ENCODE measurements at places on chromosomes 11 and 22.
A peak's percentile ranks its signal among the peaks of the same experiment; 100 is the strongest.

- DNase-seq: peak; percentile 40
Measured at GRCh38 chr11:73416786-73417185, 40.6 kb downstream of the RELT start.

DNA sequence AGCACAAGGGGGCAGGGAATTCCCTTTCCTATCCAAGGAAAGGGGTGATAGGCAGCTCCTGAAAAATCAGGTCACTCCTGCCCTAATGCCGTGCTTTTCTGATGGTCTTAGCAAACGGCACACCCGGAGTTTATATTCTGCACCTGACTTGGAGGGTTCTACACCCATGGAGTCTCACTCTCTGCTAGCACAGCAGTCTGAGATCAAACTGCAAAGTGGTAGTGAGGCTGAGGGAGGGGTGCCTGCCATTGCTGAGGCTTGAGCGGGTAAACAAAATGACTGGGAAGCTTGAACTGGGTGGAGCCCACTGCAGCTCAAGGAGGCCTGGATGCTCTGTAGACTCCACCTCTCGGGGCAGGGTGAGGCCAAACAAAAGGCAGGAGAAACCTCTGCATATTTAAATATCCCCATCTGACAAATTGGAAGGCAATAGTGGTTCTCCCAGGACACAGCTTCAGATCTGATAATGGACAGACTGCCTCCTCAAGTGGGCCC is 194.7 kb downstream of the OR4A47 start:
- no peak for DNase-seq

DNA sequence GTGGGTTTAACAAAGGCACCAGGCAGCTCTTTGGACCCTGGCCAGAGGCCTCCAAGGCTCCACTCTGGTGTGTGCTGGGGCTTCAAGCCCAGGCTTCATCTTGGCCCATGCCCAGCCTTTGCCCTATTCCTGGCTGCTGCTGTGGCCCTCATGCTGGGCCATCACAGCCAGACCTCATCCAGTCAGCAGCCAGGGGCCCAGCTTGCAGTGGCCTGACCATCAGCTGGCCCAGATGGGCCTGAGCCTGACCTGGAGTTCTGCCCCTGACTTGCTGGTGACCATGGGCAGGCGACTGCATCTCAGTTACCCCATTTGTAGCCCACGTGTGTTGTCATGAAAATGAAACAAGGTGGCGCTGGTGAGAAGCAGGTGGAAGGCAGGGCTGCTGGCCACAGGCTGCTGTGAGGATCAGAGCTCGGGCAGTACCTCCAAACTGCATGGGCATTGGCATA is 76.1 kb downstream of the MED15 start:
- DNase-seq: no peak

- DNase-seq: peak; percentile 42
Measured at GRCh38 chr11:65121447-65121864, 478 bp downstream of the FAU start.

GRCh38 chr11:130049328-130049771 is 20.3 kb upstream of the APLP2 start:
- DNase-seq: peak; percentile 85

DNA sequence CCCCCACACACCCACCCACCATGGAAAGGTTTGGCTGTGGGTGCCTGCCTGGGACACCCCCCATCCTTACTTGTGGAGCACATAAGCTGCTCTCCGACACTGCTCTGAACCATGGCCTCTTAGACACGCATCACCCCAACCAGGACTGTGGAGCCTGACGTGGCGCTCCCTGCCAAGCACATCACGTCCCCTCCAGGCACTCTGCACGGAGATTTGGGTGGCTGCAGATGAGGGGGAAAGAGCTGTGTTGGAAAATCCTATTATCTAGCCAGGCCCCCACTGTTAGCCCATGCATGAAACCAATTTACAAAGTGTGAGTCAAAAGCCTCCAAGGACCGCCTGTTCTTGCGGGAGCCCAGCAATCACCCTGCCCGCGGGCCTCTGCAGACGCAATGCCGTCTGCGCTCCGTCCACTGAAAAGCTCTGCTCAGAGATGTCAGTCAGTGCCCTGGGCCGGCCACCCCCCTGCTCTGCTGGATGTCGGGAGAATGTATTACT is 163.4 kb upstream of the NECTIN1 start:
- no peak for DNase-seq

DNA sequence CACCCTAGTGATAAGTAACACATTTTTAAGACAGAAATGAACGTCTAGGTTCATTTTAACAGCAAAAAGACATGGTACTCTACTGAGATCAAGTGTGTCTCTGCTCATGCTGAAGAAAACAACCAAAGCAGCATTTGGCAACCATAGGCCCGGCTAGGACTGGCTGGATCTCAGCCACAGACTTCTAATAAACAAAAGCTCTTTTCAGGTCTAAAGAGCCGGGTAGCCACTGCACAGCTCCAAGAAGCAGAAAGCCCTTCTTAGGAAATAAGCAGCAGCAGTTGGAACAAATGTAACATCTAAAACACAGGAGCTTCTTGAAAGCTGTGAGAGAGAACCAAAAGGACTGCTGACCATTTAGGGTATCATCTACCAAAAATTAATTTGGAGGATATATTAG is 37.6 kb downstream of the PITPNB start:
- no peak for DNase-seq

GRCh38 chr11:71335371-71335770 is 83.0 kb upstream of the SHANK2 start:
- DNase-seq: no peak

DNA sequence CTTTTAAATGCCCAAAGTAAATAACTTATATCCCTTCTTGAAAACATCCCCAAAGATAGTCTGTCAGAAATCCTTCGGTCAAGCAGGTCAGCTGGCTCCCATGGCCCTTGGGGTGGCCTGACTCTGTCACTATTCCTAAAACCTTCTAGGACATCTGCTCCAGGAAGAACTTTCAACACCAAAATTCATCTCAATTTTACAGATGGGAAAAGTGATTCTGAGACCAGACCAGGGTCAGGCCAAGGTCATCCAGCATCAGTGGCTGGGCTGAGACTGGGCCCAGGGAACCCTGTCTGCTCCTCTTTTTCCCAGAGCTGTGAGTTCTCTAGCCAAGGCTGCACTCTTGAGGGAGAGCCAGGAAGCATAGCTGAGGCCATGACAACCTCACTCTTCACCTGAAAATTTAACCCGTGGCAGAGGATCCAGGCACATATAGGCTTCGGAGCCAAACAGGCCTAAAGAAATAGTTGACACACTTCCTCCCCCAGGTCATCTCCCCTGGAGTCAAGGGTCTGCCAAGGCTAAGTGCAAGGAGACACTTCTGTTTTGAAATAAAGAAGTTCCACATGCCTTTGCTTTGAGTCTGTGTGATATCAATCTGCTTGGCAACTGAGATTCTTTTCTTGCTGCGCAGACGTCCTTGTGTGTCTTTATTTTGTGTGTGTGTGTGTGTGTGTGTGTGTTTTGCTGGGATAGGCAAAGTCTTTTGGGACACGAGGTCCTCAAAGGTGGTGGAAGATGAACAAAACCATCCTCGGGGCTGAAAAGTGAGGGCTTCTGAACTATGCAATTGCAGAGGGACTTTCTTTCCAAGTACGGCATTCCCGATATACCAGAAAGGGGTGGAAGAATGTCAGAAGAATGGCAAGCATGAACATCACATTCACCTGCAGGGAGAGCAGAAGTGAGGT is 16.8 kb upstream of the PRG2 start:
- no peak for DNase-seq

DNA sequence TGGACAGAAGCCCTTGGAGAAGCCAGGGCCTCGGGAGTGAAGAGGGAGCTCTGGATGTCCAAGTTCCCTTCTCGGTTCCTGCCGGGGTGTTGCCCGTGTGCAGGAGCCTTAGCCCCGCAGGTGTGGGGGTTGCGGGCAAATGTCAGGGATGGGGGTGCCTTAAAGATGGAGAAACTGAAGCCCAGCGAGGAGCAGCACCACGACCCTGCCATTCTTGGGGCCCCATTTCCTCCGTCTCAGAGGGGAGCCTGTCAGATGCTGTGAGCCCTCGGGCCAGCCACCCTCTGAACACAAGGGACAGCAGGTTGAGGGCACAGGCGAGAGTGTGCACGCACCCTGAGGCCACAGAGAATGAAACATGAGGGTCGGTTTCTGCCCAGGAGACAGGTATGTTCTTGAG is 6.3 kb downstream of the OSBPL5 start:
- DNase-seq: no peak

DNA sequence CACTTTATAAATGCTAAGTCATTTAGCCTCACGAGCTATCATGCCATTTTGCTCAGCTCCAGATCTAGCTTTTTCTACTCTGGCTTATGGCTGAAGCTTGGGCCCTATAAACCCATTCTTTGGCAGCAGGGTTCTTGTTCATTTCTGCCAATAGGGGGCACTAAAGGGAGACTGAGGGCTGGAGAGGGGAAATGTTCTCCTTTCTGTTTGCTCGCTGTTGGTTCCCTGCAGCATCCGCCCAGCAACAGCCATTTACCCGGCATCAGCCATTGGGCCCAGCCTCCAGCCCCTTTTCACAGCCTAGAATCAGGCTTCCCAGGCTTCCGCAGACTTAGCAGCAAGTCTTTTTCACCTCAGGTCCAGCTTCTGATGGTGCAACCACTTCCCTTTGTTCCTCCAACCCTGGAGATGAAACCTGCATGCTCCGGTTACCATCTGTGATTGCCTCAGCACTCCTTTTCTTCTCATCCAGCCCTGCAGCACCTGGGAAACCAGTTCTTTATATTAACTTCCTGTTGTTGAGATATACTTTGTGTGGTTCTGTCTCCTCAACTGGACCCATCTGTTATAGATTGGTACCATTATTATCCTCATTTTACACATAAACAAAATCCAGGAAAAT is 4.2 kb upstream of the ME3 start:
- DNase-seq: peak; percentile 40

- DNase-seq: no peak
Measured at GRCh38 chr11:36314434-36314767, 18.3 kb downstream of the PRR5L start.

DNA sequence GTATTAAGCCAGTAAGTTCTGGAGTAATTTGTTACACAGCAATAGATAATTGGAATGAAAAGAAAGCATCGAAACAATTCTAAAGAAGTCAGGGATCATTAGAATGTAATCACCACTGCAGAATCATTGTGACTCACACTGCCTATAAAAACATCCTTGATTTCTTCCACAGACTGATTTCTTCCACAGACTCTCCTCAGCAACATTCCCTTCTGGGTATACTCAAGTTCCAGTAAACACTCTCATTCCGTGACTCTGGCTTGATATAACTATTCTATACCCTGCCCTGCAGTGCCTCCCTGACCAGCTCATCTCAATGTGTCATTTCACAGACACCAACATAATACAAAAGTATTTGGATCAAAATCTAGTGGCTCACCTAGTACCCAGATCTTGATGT is 120.5 kb downstream of the BBOX1 start:
- DNase-seq: no peak

- DNase-seq: no peak
Measured at GRCh38 chr11:33171251-33171650, 10.0 kb upstream of the CSTF3 start.

DNA sequence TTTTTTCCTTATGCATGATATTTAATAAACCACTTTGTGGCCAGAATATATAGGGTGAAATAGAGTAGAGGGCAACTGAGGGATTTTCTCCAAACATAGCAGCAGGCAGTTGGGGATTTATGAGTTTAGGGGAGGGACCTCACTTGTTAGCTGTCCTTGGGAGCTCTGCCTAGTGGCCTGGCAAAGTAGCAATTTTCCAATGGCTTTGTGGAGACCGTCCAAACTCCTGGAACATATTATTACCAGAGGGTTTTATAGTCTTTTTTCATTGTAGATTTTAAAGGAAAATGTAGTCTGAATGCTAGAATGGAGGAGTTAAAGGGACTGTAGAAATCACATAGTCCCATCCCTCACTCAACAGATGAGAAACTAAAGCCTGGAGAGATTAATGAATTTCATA is 32.3 kb downstream of the AMOTL1 start:
- DNase-seq: no peak

DNA sequence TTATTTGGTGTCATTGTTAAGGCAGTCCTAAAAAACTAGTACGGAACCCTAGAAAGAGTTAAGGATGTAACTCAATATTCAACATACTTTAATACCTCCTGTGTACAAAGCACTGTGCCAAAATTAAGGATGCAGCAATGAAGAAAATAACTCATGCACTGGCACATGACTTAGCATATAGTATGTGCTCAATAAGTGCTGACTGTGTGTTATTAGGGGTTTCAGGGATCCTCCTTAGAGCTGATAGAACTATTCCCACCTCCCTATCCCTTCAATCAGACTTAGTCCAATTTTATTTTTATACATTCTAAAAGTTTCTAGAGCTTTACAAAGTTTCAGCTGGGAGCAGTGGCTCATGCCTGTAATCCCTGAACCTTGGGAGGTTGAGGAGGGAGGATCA is 6.1 kb upstream of the FEZ1 start:
- DNase-seq: no peak

DNA sequence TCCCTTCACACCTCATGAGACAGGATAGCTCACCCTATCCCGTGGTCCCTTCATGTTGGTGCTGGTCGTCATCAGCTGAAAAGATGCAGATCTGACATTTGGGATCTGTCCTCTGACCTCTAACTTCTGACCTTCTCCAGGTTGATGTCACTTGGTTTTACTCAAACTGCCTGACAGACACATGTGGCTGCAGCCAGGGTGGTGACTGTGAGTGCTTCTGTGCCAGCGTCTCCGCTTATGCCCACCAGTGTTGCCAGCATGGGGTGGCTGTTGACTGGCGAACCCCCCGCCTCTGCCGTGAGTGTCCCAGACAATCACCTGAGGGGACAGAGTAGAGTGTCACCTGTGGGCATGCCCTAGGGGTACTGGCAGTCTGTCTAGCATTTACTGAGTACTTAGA is 49.7 kb downstream of the OTOG start:
- DNase-seq: no peak

GRCh38 chr11:14237444-14237961 is 121.5 kb downstream of the RRAS2 start:
- DNase-seq: peak; percentile 82

DNA sequence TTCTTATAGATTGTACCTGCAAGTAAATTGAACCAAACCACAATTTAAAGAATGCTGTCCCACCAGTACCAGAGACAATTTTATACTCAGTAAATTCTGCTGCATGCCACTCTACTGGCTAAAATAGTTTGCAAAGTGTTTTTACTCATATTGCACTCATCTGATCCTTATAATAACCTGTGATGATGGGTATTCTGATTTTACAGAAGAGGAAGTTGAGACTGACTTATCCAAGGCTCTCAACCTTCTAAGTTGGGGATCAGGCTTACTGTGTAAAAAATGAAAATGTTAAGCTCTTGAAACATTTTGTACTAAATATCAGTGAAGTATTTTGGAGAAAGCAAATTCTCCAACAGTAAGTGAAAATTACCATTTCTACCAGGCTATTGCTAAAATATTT is 37.9 kb downstream of the RNF169 start:
- no peak for DNase-seq

GRCh38 chr11:129589190-129589860 is 213.7 kb downstream of the BARX2 start:
- no peak for DNase-seq
